Non-pigmented ciliary epithelial cell (primary cell): ENCODE measurements at places on chromosomes 3 and 15.

GRCh38 chr3:29515451-29515850 is 234.6 kb downstream of the RBMS3 start:
- DNase-seq: peak; percentile 37

- DNase-seq: no peak
These were observed 1.3 kb downstream of the CILP start for GRCh38 chr15:65209701-65210643.

DNA sequence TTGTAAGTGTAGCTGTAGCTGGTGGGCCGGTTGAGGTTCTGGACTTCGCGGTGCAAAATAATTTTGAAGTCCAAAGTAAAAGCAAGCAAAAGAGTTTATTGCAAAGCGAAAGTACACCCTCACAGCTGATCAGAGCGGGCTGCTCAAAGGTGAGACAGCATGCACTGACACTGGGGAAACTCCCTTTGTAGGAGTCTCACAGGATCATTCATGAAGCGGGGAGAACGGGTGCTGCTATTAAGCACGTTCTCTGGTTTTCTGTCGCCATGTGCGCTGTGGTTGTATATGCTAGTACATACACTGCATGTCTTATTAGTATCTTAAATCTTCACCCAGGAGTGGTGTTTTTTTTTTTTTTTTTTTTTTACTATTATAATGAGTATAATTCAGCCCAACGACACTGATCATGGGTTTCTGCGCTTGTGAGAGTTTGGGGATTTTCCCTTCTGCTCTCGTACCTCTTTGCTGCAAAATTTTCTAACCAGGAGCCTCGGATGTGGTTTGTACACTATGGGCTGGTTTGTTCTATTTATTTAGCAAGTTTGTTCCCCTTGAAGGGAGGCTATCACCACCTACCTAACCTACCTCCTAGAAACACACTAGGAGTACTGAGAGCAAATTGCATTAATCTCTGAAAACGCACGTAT is 1.4 kb upstream of the AP4E1 start:
- no peak for DNase-seq

GRCh38 chr15:25838191-25838870 is 24.8 kb downstream of the ATP10A start:
- DNase-seq: no peak

- no peak for DNase-seq
These were observed 57.7 kb downstream of the SUMF1 start for GRCh38 chr3:4409415-4409814.

GRCh38 chr15:70210528-70210927 is 112.8 kb upstream of the TLE3 start:
- DNase-seq: no peak
